ENCODE measurements at places on chromosomes 16 and 17.
A peak's percentile ranks its signal among the peaks of the same experiment; 100 is the strongest.

DNA sequence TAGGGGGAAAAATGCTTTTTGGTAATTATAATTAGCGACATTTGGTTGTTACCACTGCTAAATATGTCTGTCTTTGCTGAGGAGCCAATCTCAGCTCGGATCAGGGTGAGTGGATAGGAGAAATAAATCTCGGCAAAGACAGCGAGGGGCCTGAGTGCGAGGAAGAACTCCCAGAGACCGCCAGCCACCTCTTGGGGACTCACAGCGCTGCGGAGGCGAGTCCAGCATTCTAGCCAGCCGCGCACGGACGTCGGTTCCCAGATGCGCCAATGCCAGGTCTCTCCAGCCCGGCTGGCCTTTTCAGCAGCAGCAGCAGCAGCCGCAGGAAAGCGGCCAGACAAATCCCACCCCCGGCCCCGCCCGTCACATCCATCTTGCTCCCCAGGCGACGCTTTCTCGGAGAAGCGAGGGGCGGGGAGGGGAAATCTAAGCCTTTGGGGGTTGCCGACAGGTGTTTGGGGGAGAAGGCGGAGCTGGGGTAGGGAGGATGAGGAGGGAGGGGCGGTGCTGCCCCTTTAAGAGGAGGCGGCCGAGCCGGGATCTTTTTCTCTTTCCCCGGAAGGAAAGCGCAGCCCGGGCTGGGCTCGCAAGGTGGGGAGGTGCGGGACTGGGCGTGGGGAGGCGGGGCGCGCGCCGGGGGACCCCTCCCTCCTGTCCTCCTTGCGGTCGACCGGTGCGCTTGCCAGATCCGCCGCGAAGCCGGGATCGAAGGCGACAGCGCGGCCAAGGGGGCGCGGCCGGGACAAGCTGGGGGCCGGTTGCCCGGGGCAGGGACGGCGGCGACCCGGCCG, at the start of gene ITGA3:
ITGA3 (plus strand) TSS at position 685 of the 791 bp plus-strand sequence. CDS start 330 bp downstream, outside the sequence.
- peak; percentile 88 for DNase-seq

- no peak for DNase-seq
These were observed 13.2 kb downstream of the RPH3AL start for GRCh38 chr17:339193-340061.

GRCh38 chr17:36072431-36073121, 8.5 kb downstream of the CCL18 start:
- DNase-seq, result peak; percentile 55

GRCh38 chr16:929227-930073, 41.3 kb downstream of the LMF1 start:
- no peak for DNase-seq

DNA sequence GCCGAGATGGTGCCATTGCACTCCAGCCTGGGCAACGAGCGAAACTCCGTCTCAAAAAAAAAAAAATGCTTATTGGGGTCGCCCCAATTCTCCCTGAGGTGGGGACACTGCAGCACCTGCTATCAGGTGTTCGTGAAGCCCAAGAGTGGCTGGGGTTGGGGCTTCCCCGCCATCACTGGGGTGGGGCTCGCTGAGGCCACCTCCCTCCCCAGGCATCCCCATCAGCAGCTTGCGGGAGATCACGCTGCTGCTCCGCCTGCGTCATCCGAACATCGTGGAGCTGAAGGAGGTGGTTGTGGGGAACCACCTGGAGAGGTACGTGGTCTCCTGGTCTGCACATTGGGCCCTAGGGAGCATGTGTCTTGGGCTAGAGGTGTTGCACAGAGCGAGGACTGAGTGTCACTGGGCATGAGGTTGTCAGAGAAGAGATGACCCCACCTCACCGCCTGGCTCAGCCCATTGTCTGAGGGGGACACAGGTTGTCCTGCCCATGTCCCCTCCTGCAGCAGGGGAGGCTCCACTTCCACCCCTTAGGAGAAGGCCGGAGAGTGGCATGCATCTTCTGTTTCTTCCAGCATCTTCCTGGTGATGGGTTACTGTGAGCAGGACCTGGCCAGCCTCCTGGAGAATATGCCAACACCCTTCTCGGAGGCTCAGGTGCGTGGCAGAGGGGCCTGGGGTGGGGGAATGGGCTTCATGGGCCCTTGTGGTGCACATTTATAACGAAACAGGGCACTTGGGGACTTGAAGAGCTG, 4.9 kb downstream of the CDK10 start:
- peak; percentile 4 for DNase-seq

- DNase-seq, result no peak
These were observed 217.8 kb upstream of the SOX9 start for GRCh38 chr17:71902894-71903506.

DNA sequence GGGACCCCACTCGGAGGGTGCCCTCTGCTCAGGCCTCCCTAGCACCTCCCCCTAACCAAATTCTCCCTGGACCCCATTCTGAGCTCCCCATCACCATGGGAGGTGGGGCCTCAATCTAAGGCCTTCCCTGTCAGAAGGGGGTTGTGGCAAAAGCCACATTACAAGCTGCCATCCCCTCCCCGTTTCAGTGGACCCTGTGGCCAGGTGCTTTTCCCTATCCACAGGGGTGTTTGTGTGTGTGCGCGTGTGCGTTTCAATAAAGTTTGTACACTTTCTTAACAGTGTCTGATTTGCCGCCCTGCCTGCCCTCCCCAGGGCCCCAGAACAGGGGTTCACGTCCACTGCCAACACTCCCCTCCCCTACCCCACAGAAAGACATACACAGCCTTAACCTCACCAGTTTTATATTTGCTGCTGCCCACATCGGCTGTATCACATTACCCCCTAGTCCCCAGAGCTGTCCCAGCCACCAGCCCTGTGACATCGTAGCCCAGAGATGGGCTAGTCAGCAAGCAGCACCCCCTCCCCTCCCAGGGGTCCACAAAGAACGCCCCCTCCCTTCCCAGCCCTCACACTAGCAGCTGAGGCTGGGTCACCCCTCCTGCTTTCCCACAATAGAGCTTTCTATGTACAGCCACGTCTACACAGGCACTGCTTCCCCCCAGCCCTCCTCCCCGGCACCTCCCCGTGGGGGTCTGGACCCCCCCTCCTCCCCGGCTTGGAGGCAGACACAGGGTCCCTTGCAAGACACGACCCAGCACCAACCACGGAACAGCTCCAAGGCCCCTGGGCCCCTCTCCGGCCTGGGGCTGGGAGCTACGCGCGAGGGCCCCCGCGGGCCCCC, 7.9 kb downstream of the GRN start:
- no peak for DNase-seq

DNA sequence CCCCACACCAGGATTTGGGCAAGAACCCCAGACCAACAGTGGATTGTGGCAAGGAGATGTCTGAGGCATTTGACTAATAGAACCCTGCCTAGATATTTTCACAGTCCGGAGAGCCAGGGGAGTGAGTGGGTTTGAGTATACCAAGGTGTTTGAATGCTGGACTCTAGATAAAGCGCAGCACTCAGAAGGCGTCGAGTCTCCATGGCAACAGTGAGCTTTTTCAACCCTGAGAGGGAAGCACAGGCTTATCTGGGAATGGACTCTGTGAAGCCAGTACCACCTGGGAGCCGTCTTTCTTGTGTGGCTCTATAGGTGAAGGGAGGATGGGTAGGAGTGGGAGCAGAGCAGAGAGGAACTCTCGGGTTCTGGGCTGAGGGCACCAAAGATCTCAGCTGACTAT, 147.0 kb downstream of the SHISA6 start:
- DNase-seq, result no peak

GRCh38 chr16:76464955-76465620, 187.9 kb downstream of the CNTNAP4 start:
- no peak for DNase-seq

GRCh38 chr16:81357711-81358260, 43.0 kb downstream of the GAN start:
- no peak for DNase-seq

GRCh38 chr17:5707482-5707881, 123.2 kb upstream of the NLRP1 start:
- no peak for DNase-seq

- no peak for DNase-seq
These were observed 524 bp downstream of the STRADA start for GRCh38 chr17:63741143-63741407.

DNA sequence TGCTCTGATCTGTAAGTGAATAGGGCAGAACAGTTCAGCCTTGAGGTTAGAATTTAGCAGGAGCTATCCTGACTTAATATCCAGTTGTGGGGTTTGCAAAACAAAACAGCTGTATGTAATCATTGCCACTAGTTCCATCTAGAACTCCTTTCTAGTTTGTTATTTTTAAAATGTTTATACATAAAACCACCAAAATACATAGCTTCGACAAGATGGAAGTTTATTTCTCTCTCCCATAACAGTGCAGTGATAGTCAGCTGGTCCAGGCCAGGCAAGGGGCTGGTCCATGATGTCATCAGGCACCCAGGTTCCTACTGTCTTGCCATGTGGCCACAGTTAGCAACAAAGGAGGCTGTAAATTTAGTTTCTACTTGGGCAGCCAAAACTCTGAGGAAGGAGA, 10.5 kb upstream of the PLK1 start:
- DNase-seq, result no peak

DNA sequence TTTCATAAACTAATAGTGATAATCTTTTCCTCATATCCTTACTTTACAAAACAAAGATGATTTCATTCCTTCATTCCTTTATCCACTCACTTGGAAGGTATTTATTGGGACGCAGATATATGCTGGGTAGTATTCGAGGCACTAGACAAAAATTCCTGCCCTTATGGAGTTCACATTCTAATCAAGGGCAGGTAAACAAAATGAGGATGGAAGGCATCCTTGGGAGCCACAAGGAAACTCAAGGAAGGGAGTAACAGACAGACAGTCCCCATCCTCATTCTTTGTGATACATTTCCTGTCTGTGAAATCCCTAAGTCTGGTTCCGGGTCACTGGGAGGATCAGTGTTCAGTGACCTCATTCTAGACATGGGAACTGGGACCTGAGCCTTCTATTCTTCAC, 45.2 kb downstream of the SLC6A2 start:
- no peak for DNase-seq

- no peak for DNase-seq
These were observed 25.9 kb downstream of the LPCAT2 start for GRCh38 chr16:55534756-55535155.
